CD4-positive, alpha-beta T cell treated with Interleukin-15 for 1 hour (primary cell): ENCODE measurements at places on chromosomes 16 and 17.
A peak's percentile ranks its signal among the peaks of the same experiment; 100 is the strongest.

DNA sequence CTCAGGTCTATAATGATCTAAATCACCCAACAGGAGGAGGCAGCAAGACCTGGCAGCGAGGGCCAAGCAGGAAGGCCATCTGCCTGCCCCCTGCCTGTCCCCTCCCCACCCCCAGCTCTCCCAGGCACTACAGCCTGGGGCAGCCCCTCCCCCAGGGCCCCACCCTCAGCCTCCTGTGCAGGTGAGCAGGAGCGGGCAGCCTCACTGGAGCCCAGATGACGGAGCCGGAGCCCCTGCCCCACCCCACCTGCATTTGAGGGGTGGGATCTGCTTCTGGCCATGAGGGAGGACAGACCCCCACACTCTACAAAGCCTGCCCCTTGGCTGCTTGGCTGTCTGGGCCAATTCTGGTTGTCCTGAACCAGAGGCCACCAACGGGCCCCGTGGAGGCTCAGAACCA is 12.4 kb upstream of the BAHCC1 start:
- DNase-seq = no peak

GRCh38 chr16:11403534-11403795 is 58.2 kb downstream of the RMI2 start:
- DNase-seq = no peak

DNA sequence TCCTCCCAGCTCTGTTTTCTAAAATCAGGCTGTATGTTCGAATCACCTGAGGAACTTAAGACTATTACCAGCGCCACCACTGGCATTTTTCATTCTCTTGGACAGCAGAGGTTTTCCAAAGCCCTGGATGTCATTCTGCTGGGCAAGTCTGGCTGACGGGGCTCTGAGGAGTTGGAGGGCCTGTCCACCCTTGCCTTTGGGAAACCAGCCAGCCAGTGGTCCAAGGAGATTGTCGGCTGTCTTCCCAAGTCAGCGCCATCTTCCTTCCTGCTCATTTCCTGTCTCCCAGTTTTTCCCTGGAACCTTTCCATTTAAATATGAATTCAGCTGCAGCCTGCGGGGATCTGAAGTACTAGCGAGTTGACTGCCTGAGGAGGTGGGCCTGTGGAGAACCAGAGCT is 258.3 kb downstream of the PRKCA start:
- no peak for DNase-seq

- DNase-seq = no peak
These were observed 90.5 kb downstream of the ADAMTS18 start for GRCh38 chr16:77344341-77344740.

GRCh38 chr17:50181591-50182560 is 16.1 kb downstream of the SGCA start:
- no peak for DNase-seq

- DNase-seq = peak; percentile 70
These were observed at the start of gene STAT5B for GRCh38 chr17:42276359-42276608. Gene STAT5B, minus strand, starts transcription at chr17:42276391. Its CDS starts 44,264 bp downstream, at chr17:42232127.

DNA sequence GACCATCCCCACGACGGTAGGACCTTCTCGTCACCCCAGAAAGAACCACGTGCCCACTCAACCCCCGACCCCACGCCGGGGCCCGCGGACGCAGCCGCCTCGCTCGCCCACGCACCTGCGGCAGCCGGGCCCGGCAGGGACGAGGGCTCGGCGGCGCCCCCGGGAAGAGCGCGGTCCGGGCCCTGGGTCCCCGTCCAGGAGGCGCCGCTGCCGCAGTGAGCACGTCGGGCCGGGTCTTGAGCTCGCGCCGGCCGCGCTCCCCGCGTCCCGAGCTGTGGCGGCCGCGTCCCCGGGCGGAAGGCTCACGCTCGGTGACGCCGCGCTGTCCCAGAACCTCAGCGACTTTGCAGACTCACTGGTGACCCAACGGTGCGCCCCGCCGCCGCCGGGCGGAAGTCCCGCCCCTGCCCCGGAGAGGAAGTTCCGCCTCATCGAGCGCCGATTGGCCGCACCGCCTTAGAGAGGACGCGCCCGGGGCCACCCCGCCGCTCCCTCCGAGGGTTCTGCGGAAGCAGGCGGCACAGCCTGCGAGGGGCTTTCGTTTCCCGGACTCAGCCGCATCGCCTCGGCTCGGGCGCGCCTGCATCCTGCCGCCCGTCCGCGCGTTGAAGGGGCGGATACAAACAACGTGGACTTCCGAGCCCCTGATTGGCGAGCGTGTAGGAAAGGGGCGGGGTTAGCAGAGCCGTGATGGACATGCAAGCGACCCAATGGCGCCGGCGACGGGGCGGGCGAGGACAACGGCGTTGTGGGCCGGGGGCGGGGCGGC is 793 bp upstream of the RAB40C start:
- peak; percentile 96 for DNase-seq

DNA sequence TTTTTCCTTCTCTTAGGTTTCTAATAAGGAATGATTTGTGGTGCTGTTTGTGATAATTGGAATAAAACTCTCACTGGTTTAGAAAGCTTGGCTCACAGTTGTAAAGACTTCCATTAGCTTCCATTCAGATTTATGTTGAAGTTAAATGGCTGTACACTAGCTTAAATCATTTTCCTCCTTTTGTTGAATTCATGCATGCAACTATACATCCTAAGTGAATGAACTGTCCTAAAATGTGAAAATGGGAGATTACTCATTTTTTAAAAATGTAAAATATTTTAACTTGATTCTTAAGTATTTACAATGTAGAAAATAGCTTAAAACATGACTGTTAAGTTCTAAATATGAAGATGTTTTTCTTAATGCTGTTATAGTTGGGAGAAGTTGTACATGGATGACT is 15.2 kb downstream of the PRKCA start:
- no peak for DNase-seq

- DNase-seq = no peak
These were observed 5.8 kb downstream of the PRSS22 start for GRCh38 chr16:2852003-2852730.

- DNase-seq = no peak
These were observed 222.7 kb upstream of the CIBAR2 start for GRCh38 chr16:85334718-85335583.
